ENCODE measurements at places on chromosomes 7 and 10. TPM values are rescaled to one million over a fixed set of nuclear protein-coding genes. Genes with fewer than 3 reads are reported as not detected.

Gene CRHR2
- polyA plus RNA-seq = 0.05 TPM

Gene SRRM3
- polyA plus RNA-seq = 1.4 TPM

Gene TSPAN12
- polyA plus RNA-seq = 7.8 TPM

Gene H2BK1
- 0.25 TPM for polyA plus RNA-seq

Gene MPP7
- polyA plus RNA-seq = 5.1 TPM

Gene HOGA1
- 0.18 TPM for polyA plus RNA-seq

Gene SLC13A1
- 0.02 TPM for polyA plus RNA-seq

Gene GPR15LG
- polyA plus RNA-seq = 7.7 TPM

All from thymus (tissue), 14 donors.